Fibroblast of the aortic adventitia (primary cell): ENCODE measurements at places on chromosomes 11 and 22. TPM values are rescaled to one million over a fixed set of nuclear protein-coding genes. Genes with fewer than 3 reads are reported as not detected.

The PKDREJ gene
- total RNA-seq, result 0.09 TPM in 1 of 2 replicates, not detected in the other

The HOATZ gene
- not detected in 2 replicates for total RNA-seq

The LARGE1 gene
- total RNA-seq, result 15.0 and 124 TPM in 2 replicates

The C11orf16 gene
- not detected in 2 replicates for total RNA-seq

The PRODH gene
- total RNA-seq, result 0.74 TPM in 1 of 2 replicates, not detected in the other
